CD4-positive, alpha-beta T cell treated with Interleukin-10 for 1 hour (primary cell): ENCODE measurements at places on chromosomes 6 and 20.

- no peak for DNase-seq
These were observed 26.4 kb downstream of the TRPC4AP start for GRCh38 chr20:35066194-35066593.

- no peak for DNase-seq
These were observed 62.7 kb downstream of the TAF4 start for GRCh38 chr20:62002882-62003480.

GRCh38 chr6:119447921-119448320 lies 98.4 kb upstream of the MAN1A1 start:
- DNase-seq: no peak

- DNase-seq: no peak
These were observed 1.4 kb downstream of the NCOA7 start for GRCh38 chr6:125792172-125792571.

GRCh38 chr20:12180107-12180661 lies 262.5 kb downstream of the BTBD3 start:
- DNase-seq: no peak

DNA sequence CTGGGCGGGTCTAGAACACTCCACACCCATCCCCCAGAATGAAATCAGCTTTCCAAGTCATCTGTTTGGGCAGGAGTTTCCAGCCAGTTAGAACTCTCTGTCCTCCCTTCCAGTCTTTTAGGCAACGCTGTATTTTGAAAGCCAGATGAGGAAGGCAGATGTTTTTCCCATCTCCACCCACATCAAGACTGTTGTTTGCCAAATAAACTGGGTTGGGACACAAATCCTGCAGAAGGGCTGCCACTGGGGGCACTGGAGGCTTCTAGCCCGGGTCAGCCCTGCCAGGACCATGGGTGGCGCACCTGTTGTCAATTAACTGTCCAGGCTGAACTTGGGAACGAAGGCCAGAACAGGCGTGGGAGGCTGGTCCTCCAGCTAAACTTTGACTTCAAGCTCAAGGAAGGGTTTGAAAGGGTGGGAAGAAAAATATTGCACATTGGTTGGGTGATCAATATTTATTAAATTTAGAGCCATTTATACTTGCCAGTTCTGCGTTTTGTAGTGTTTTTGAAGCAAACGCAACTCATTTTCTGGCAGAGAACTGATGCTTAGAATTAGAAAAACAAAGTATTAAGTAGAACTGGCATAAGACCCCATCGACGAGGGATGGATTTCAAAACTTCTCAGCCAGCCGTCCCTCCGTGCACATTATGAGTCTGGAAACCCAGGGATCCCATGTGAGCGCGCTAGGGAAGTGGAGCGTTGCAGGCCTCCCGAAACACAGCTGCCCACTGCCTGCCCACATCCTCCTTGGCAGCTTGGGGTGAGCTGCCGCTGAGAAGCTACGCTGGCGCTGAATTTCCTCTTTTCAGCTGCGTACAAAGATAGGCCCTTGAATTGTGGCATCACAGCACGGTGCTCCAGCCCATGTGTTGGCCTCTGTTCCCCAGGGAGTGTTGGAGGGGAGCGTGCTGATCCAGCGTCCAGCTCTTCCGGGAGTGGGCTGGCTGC lies 297.4 kb downstream of the QKI start:
- DNase-seq: peak; percentile 6

GRCh38 chr20:13424174-13424833 lies 203.2 kb downstream of the ISM1 start:
- DNase-seq: no peak

DNA sequence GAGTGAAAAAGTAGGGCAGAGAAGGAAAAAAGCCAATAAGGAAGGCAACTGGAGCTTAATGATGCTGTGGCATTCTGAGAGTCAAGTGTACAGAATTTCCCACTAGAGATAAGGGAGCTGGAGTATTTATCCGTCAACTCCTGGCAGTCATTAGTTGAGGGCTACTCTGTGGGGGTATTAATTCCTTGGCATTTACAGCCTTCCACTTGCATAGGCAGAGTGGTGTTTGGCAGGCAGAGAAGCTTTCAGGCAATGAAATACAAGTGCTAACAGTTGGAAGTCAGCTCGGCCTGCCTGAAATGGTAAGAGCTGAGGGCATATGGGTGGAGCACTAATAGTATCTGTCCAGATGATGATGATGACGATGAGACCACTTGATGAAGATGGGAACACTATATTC lies 207.3 kb upstream of the FLRT3 start:
- DNase-seq: no peak

DNA sequence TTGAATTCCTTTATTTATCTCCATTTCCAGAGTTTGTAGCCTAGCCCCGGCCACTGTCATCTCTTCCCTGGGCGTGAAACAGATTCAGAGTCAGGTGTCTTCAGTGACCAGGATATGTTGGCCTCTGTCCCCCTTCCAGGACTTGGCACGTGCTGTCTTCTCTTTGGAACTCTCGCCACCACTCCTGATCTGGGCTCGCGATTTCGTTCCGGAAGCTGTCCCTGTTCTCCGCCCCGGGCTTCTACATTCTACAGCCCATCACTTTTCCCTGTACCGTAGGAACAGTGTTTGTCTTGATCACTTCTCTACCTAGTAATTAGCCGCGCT lies 739 bp downstream of the GSS start:
- DNase-seq: no peak

DNA sequence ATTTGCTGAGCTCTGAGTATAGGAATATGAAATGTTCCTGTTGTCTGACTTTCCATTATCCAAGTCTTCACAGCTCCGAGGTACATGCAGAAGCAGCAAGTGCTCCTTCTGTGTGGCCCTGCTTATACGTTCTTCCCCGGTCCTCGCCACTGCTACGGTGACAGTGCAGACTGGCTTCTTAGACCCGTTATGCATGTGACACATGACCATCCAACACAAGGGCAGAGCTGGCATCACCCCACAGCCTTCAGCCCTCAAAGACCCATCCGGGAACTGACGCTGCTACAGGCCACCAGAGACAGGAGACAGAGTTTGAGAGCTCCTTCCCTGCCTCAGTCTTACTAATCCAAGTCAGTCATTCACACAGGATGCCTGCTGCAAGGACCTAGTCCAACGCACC lies 70.4 kb downstream of the TRAM2 start:
- DNase-seq: no peak

GRCh38 chr6:70257768-70258273 lies 45.1 kb downstream of the COL9A1 start:
- DNase-seq: no peak

DNA sequence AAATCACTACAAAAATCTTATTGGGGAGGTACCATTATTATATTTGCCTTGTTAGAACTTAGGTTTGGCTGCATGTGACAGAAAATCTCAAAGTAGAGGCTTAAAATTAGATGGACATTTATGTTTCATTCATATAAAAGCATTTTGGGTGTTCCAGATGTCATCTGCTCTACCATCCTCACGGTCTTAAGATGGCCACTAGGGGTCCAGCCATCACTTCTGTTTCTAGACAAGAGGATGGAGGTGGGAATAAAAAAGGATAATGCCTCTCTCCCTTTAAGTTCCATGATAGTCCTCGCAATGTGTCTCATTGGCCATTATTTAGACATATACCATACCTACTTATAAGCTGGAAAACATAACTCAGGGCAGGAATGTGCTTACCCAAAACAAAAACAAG lies 929.5 kb downstream of the KIF16B start:
- no peak for DNase-seq

DNA sequence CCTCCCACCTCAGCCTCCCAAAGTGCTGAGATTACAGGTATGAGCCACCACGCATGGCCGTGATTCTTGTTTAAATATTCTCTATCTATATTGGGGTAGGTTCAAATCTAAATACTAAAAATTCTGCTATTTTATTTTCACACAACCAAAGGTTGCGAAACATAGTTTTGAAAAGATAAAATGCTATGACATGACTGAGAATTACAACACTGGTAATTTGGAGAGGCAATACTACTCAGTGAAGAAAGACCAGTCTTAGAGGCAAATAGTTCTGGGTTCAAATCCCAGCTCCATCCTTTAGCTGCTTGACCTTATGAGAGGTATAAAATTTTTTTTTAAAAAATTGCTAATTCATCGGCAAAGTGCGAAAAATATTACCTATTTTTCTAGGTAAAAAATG lies 137.0 kb upstream of the PREP start:
- no peak for DNase-seq

GRCh38 chr6:47724300-47724699 lies 25.9 kb downstream of the ADGRF4 start:
- DNase-seq: no peak

GRCh38 chr6:149056777-149057463 lies 260.6 kb upstream of the TAB2 start:
- no peak for DNase-seq

- no peak for DNase-seq
These were observed 25.8 kb upstream of the MTRF1L start for GRCh38 chr6:153028286-153028685.

- no peak for DNase-seq
These were observed 1450.2 kb downstream of the HACE1 start for GRCh38 chr6:103409475-103409874.

- DNase-seq: peak; percentile 50
These were observed 11.8 kb upstream of the ZNF831 start for GRCh38 chr20:59151820-59152219.

GRCh38 chr20:34402461-34402860 lies 39.4 kb downstream of the ITCH start:
- no peak for DNase-seq

- DNase-seq: no peak
These were observed 54.1 kb downstream of the VEGFA start for GRCh38 chr6:43823879-43824702.

DNA sequence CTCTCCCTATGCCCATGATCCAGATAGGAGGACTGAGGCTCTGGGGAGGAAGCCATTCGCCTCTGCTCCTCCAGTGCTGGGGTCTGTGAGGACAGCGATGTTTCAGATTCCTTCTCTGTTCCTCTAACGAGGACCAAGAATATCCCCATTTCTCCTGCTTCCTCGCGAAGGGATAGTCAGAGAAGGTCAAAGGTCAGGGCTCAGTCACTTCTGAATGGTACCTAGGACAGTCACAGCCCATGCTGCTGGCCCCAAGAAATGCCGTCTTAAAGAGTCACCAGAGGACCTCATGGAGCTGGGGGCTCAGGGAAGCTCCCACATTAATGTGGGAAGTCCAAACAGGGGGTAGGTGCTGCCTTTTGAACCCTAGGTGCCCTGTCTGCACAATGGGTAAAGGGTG lies 2.1 kb downstream of the FOXS1 start:
- no peak for DNase-seq

DNA sequence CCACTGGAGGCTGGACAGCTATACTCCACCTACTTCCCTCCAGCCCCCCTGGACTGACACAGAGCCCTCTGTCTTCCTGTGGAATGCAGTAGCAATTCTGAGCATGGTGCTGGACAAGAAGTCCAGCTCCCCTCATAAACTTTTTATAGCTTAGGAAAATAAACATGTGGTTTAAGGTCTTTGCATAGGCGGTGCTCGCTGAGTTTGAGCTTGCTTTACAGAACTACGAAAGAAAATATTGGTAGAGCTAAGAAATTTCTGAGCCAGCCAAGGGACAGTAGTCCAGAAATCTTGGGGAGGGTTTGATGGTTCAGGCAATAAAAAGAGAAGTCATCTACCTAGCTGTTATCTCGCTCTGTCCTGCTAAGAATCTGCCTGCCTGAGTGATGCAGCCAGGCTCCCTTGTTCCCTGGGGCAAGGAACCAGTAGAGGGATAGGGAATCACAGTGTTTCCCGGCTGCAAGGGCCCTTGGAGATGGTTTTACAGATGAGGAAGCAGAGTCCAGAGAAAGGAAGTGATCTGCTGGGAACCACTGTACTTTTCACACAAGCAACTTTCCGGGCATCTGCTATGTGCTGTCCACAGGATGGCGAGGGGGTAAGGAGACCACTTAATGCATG lies 343.4 kb downstream of the CDC5L start:
- no peak for DNase-seq

DNA sequence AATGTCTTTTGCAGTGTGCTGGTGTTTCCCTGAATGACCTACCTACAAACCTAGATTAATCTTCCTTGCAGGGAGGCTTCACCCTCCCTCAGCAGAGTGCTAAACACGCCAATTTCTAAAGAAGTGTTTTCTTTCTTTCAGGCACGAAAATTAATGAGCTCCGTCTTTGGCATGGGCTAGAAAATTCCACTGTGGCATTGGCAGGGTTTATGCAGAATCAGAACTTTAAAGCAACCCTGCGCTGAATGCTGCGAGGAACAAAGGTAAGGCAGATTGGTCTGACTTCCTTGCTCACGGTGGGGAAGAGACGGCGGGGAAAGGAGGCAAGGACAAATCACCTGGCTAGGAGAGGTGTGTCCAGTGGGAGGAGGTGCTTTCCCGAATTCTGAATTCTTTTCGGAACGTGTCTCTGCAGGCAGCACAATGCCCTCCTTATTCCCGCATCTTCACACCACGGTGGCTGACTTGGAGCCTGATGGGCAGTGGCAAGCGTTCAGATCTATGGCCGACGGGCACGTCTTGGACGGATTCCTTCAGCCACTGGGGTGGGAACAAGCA lies 6.2 kb upstream of the BANF2 start:
- DNase-seq: no peak

DNA sequence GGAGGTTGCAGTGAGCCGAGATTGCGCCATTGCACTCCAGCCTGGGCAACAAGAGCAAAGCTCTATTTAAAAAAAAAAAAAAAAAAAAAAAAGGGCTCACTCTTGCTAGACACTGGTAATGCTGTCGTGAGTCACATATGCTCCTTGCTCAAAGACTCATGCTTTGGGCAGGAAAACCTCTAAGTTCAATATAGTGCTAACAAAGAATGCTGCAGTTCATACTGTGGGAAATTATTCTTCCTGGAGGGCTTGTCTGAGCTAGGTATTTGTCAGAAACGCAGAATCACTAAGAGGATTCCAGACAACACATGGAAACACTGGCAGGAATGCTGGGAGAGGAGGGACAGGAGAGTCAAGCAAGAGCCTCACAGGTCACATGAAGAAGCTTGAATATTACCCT lies 2.3 kb upstream of the LYRM2 start:
- DNase-seq: no peak

DNA sequence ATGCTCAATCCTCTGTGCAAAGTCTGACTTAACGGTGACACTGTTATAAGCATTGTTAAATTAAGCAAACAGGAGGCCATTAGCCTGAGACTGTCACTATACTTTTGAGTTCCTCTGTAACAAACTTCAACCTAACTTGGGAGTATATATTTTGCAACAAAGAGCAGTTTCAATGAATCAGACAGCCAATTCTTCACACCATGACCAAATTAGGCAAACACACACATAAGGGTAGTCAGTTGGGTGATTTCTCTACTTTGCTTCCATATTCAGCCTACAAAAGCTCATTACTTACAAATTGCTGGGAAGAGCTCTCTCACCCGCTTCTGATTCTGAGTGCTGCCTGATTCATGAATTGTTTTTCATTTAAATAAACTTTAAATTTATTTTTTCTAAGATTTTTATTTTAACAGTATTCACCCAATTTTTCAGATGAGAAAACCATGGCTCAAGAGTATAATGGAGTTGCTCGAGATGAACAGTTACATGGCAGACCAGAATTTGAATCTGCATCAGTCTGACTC lies 60.5 kb downstream of the HACE1 start:
- DNase-seq: no peak
